ENCODE measurements at places on chromosomes 7 and 10.

DNA sequence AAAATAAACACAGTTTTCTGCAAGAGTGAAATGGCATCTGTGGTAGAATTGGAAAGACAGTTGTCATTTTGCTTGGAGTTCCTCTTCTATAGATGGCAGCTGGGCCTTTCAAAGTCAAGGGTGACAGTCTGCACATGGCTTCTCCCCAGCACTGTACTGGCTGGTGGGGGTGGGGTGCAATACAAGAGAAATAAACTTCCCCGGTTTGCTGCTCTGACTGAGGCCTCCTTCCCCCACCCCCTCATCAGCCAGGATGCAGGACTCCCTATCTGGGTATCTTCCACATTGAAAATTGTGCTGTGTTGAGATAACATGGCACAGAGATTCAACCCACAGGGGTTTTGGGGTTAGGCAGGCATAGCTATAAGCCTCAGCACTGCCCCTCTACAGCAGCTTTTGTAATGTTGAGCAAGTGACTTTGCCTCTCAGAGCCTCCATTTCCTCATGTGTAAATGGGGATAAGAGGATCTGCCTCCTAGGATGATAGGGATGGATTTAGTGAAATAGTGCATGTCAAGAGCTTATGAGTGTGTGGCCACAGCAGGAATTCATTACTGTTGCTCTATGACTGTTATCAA, 85.8 kb upstream of the WDR11 start:
- no peak for DNase-seq

GRCh38 chr7:154903083-154903731, 99.7 kb downstream of the PAXIP1 start:
- no peak for DNase-seq

DNA sequence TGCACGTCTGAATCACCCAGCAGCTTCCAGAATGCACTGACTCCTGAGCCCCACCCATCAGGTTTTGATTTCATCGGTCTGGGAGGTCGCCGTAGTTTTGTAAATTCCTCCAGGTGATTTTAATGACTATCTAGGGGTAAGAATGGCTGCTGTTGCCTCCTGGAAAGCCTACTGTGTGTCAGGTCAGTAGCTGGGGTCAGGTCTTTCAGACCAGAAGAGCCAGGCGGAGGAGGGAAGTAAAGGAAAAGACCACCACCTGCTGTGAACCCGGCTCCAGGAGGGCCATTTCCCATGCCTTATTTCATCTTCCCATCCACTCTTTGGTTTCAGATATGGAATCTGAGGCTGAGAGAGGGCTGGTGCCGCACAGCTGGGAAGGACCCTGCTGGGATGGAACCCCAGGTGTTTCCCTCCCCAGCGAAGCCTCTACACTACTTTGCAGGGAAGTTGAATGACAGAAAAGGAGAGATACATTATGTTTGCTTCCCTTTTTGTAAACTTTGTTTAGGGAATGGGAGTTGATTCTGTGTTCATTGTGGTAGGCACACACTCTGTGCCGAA, 19.8 kb downstream of the ADAMTS14 start:
- DNase-seq = no peak

DNA sequence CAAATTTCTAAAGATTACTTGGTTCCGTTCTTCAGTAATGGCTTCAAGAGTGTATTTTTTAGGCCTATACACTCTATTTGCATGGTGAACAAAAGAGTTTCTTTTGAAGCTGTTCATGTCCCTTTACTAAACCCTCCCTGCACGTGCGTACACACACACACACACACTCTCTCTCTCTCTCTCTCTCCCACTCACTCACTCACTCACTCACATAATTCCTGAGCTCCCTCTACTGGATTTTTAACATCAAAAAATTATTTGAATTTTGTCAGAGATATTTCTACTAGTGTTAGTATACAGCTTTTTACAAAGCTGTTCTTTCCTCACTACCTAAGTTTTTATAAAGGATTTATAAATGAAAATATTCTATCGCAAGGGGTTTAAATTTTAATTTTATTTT, 85.9 kb downstream of the UBE3C start:
- peak; percentile 44 for DNase-seq

DNA sequence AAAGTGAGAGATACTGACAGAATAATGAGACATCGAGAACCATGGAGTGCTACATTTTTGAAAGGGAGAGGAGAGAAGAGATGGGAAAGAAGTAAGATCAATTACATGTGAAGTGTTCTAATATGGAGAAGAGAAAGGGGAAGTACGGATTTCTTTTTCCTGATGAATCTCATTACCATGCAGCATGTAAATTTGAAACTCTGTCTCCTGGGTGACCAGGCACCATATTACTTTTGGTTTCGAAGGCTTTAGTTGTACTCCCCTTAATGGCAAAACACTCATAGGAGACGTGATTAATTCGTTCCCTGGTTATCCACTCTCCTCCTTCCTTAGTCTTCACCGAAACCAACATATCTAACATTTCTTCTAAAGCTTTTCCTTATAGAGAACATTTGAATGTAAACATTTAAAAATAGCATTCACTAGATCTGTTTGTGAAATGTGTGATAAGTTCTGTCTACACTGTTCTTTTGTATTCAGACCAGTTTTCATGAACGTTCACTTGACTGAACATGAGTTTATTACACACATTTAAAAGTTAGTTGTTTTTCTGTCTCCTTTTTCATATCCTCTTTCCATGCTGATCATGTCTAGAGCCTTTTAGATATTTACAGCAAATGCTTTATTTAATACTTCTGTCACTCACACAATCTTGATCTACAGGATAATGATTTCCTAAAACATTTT, 80.2 kb upstream of the MSRB2 start:
- no peak for DNase-seq

DNA sequence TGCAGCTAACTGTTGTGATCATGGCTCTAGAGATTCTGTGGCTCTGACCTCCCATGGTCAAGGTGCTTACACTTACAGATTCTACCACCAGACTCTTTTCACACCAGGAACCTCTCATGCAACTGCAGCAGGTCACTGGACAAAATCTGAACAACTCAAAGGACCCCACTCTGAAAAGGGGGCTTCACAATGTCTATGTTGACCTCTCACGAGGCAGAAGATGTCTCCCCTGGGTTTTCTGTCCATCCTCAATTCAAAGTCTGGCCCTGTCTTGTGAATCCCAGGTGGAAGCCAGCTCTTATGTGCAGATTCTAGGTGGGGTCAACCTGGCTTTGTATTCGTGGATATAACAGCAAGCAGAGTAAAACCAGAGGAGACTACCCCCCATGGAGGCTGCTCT, 118.6 kb upstream of the ZNF479 start:
- DNase-seq = no peak

GRCh38 chr7:84422790-84423189, 228.2 kb upstream of the SEMA3A start:
- peak; percentile 3 for DNase-seq

- DNase-seq = no peak
Observed at GRCh38 chr7:39541511-39541910, 24.7 kb upstream of the YAE1 start.

- no peak for DNase-seq
Observed at GRCh38 chr10:81303656-81304055, 571.3 kb upstream of the NRG3 start.

- DNase-seq = peak; percentile 21
Observed at GRCh38 chr10:98340261-98340939, 72.4 kb upstream of the LOXL4 start.
